ENCODE measurements at places on chromosomes 2 and 18.

DNA sequence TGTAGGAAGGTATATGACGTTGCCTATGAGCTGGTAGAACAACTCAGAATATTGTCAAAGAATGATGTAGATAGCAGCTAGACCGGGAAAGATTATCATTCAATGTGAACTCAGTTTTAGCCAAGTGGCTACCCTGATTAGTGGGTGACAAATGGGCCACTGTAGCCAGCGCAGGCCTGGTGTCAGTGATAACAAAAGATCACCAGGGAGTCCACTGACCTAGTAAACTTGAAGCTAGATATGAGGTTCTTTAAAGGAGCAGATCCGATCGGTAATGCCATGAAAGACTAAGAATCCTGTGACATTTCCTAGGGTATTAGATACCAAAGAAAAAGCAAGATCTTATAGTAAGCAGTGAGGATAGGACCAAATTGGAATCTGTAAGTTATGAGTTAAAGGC, 180.9 kb downstream of the GCA start:
- DNase-seq: no peak

GRCh38 chr2:74919827-74920226, 38.6 kb upstream of the POLE4 start:
- DNase-seq: peak; percentile 11

- DNase-seq: no peak
These were observed 77.3 kb upstream of the RPL31 start for GRCh38 chr2:100924520-100925451.

DNA sequence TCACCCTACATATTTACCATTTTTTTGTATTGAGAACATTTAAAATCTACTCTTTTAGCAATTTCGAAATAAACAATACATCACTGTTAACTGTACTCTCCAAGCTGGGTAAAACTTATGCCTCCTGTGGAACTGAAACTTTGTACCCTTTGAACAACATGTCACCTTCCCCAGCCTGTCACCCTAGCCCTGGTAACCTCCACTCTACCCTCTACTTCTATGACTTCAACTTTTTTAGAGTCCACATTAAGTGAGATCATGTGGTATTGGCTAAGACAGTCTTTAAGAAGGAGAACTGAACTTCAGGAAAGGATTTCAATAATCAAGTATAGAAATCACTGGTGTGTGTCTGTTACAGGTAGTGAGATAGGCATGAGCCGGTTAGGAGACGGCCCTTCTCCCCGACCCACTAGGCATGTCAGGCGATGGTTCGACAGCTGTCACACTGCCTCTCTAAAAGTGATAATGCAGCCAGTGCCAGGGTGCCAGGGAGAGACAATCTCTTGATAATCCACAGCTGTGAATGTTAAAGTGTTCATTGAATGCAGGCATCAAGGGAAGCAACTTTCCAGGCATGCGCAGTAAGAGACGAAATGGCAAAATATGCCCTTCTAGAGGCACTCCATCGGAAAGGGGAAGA, 74.6 kb upstream of the RNF152 start:
- DNase-seq: no peak

DNA sequence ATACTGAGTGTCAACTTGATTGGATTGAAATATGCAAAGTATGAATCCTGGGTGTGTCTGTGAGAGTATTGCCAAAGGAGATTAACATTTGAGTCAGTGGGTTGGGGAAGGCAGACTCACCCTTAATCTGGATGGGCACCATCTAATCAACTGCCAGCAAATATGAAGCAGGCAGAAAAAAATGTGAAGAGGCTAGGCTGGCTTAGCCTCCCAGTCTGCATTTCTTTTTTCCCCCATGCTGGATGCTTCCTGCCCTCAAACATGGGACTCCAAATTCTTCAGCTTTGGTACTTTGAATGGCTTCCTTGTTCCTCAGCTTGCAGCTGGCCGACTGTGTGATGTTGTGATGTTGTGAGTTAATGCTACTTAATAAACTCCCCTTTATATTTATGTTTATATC, 577.4 kb downstream of the CPS1 start:
- no peak for DNase-seq

DNA sequence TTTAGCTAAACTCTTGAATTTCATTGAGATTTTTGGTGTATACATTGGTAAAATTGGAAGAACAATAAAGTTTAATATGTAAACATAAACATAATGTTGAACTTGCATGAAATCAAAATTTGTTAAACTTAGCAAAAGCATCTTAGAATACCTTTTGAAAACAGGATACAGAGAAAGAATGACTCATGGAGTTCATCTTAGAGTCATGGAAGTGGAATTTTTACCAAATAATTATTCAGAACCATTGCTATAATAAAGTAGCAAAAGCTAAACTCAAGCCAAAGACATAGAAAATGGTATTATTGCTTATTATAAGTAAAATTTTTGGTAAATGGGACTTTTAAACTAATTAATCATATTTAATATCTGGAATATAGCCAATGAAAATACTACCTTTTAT, 841.6 kb upstream of the SLC39A10 start:
- DNase-seq: no peak

- DNase-seq: no peak
These were observed 1029.9 kb upstream of the PIK3C3 start for GRCh38 chr18:40925071-40925541.

GRCh38 chr2:154228566-154229280, 357.0 kb downstream of the GALNT13 start:
- DNase-seq: no peak

DNA sequence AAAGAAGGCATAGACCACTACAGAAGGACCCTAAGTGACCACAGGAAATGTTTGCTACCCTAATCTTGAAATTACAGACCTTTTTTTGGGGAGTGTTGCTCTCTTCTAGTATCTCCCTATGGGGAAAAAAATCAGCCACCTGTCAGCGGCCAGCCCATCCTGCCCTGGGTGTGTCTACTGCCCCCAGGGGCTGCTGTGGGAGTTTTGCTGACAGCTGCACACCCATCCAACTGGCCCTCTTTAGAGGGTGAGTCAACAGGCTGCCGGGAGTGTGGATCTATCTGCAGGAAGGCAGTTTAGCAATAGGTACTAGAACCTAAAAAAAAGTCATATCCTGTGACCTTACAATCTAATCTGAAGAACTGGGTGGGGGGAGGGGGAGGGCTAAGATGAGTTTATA, 796 bp upstream of the DYSF start:
- DNase-seq: no peak

GRCh38 chr2:100334929-100335328, 12.6 kb upstream of the LONRF2 start:
- DNase-seq: no peak

DNA sequence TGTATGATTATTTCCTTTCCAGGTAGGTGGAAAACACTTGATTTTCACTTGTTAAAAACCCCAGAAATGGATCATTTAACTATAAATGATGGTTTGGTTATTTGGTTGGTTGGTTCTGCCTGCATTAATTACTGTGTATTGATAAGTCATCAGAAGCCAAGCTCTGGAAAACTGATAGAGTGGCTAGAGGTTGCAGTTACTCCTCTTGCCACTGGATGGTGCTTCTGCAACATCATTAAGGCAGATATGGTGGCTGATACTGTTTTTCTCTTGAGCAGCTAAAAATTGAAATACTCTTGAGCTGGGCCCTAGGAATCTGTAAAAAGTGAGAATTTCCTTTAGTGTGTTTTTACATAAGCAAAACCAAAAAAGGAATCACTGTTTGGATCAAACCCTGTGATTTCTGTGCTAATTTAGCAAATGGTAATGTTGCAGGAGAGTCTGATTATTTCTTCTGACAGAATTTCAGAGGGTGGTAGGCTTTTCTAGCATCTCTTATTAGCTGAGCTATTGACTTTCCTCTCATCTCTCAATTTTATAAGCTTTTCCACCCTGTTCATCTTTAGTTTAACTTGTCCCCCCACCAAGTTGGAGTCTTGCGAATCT, 54.3 kb downstream of the RAB10 start:
- DNase-seq: peak; percentile 8

DNA sequence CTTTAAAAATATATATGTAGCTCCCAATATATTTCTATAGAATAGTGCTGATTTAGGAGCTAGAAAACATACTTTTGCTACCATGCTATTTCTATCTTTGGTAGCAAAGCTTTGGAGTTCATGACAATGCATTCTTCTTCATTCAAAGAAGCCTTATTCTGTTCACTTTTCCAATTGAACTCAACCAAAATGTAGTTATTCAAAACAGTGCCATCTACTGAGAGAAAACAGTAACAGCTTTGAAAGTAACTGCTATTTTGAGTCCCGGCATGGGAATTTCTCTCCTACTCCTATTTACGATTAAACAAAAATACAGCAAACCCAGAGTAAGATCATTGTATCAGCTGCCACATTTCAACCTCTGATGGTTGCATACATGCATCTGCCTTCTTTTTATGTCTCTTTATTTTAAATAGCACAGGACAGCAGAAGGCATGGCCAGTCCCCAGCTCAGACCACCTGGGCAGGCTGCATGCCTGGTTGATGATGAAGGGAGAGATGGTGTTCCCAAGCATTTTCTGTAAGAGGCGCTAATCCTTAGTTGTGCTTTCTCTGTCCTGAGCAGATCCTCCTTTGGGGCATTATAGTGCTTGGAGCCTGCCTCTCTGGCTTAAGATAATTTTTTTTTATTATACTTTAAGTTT, 69.7 kb upstream of the SULT1C3 start:
- DNase-seq: peak; percentile 30

DNA sequence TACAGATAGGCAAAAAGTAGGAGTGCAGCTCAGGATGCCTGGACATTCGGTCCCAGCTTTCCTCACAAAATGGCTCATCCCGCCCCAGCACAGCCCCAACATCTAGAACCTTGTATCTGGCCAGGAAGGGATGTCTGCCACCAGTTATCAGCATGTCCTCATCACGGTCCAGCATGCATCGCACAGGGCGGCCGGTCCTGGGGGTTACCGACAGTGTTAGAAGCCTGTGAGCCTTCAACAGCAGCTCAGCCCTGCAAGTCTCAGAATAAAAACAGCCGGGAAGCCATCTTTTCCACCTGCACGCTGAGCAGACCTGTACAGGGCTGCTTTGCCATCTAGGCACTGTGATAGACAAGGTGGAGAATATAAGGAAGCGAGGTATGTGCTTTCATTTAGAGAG, 49.2 kb downstream of the XDH start:
- no peak for DNase-seq

GRCh38 chr2:189685540-189686229, 11.2 kb downstream of the ANKAR start:
- DNase-seq: no peak

GRCh38 chr2:19505-19904, 26.8 kb downstream of the FAM110C start:
- DNase-seq: no peak

DNA sequence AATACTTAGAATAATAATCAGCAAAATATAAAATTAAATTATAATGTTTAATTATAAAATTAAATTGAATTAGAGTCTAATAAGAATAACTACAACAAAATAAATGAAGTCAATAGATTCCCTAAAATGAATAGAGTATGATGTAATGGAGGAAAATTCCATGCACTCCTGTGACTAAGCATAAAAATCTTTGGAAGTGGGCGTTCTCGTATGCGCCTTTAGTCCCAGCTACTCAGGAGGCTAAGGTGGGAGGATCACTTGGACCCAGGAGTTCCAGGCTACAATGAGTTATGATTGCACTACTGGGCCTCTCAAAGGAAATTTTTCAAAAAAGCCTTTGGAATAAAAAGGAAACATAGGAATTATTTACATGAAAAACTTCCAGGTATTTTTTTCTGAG, 955.4 kb upstream of the POU3F3 start:
- DNase-seq: no peak

DNA sequence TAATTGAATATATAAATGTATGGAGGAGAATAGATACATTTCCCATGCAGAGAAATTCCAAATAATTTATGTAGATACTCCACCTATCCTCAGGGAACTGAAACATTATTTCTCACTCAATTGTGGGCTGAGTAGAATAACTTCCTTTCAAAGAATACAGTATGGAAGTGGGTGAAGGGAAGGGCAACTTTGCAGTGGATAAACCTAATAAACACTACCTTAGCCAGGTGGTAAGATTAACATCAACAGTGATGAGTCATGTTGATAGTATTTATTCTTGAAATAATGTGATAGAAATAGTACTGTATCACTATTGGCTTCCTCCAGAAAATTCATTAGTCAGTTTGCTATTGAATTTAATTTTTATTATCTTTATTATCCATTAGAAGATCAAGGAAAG, 716.4 kb upstream of the CHAC2 start:
- no peak for DNase-seq

DNA sequence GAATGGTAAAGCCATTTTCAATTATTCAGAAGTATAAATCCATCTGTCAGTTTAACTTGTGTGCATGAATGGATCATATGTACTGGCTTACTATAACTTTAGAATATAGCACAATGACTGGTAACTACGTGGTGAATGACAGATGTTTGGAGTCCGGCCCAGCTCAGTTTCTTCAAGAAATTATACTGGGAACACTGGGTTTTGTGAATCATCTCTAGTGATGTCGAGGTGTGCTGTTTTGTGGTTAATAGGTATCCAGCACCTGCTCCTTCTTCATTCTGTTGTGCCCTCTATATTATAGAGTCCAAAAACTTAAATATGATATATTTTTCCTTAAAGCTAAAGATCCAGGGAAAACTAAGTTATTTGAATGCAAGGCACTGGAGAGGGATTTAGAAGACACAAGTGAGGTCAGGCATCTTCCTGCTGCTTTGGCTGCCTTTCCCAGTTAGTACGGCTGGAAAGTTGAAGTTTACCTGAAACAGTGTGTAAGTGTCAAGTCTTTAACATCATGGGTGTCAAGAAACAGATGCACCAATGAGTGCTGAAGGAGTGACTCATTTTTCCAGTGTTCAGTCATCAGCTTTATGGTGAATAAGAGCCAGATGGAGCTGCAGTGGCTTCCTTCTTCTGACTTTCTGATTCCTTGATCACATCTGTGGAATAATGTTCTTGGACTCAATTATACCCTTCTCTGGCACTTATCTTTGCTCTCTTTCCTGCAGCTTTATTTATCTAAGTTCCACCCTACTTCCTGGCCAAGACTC, 1079.5 kb upstream of the CELF4 start:
- DNase-seq: no peak
